ENCODE measurements at places on chromosomes 5 and 9. TPM values are rescaled to one million over a fixed set of nuclear protein-coding genes. Genes with fewer than 3 reads are reported as not detected.

Gene ANKRD18A
- total RNA-seq: 14.6 TPM

Gene ZFP37
- 7.0 TPM for total RNA-seq

DNA sequence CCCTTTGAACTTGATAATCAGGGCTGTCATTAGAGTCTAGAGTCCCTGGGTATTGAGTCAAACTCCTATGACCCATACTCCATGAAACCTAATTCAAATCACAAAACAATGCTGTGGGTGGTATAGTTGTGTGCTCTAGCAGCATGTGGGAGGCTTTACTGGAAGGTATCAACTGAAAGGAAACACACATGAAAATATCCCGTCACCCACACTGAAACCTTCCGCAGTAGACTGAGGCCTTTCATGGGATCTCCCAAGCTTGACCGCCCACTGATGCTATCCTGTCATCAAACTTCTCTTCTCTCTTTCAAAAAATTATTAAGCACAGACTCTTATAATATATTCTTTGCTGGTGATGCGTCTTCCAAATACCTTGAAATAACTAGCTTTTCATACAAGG is 569.1 kb upstream of the MEF2C start:
- DNase-seq: no peak
- no peak overlapping the region for H3K27ac ChIP-seq
- H3K4me1 ChIP-seq: peaks cover under 1% of the 10 kb centered on the region
- no peak overlapping the region for H3K4me3 ChIP-seq
- H3K27me3 ChIP-seq: no peaks in the 10 kb centered on the region
- no peaks in the 10 kb centered on the region for H3K36me3 ChIP-seq

DNA sequence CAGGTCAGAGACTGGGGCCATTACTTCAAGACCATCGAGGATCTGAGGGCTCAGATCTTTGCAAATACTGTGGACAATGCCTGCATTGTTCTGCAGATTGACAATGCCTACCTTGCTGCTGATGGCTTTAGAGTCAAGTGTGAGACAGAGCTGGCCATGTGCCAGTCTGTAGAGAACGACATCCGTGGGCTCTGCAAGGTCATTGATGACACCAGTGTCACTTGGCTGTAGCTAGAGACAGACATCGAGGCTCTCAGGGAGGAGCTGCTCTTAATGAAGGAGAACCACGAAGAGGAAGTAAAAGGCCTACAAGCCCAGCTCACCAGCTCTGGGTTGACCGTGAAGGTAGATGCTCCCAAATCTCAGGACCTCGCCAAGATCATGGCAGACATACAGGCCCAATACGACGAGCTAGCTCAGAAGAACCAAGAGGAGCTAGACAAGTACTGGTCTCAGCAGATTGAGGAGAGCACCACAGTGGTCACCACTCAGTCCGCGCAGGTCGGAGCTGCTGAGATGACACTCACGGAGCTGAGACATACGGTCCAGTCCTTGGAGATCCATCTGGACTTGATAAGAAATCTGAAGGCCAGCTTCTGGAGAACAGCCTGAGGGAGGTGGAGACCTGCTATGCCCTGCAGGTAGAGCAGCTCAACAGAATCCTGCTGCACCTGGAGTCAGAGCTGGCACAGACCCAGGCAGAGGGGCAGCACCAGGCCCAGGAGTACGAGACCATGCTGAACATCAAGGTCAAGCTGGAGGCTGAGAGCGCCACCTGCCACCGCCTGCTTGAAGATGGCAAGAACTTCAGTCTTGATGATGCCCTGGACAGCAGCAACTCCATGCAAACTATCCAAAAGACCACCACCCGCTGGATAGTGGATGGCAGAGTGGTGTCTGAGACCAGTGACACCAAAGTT is 9.3 kb downstream of the NIPBL start:
- no peak for DNase-seq
- no peak overlapping the region for H3K4me3 ChIP-seq
- H3K27ac ChIP-seq: no peak overlapping the region
- peaks cover 7% of the 10 kb centered on the region for H3K36me3 ChIP-seq
- peaks cover 18% of the 10 kb centered on the region for H3K4me1 ChIP-seq

DNA sequence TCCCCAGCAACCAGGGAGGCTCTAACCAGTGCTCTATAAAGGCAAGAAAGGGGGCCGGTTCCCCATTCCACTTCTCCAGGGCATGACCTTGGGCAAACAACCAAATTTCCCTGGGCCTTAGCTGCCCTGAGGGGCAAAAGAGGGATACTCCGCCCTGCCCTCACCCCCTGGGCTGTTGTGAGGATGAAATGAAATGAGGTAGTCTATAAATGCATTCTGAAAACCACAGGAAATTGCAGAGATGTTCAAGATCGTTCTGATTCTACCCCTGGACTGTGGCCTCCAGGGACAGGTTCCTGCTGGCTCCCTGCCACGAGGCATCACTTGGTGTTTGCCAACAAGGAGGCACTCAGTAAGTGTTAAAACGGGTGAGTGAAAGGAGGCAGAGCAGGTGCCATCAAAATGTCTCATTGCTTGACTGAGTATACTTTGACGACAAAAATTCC is 5.7 kb downstream of the RAPGEF1 start:
- H3K36me3 ChIP-seq: no peaks in the 10 kb centered on the region
- H3K4me3 ChIP-seq: no peak overlapping the region
- peaks cover 88% of the 10 kb centered on the region for H3K4me1 ChIP-seq
- H3K27me3 ChIP-seq: no peaks in the 10 kb centered on the region
- no peak for DNase-seq
- H3K27ac ChIP-seq: peak overlapping the region; percentile 92

- H3K4me1 ChIP-seq: no peaks in the 10 kb centered on the region
- no peak overlapping the region for H3K4me3 ChIP-seq
- no peak overlapping the region for H3K27ac ChIP-seq
- peaks cover 6% of the 10 kb centered on the region for H3K36me3 ChIP-seq
- no peaks in the 10 kb centered on the region for H3K27me3 ChIP-seq
- DNase-seq: no peak
Observed at GRCh38 chr5:107067395-107067794, 603.3 kb downstream of the EFNA5 start.

- H3K27me3 ChIP-seq: no peaks in the 10 kb centered on the region
- peaks cover 17% of the 10 kb centered on the region for H3K4me1 ChIP-seq
- no peak overlapping the region for H3K4me3 ChIP-seq
Observed at GRCh38 chr5:75622564-75622963, 11.3 kb downstream of the ANKDD1B start.

Measured in osteocyte (in vitro differentiated cells).